WTC11 (cell line): ENCODE measurements at places on chromosomes 16 and 17.

- no peak for DNase-seq
These were observed 32.8 kb downstream of the UBN1 start for GRCh38 chr16:4880006-4880580.

DNA sequence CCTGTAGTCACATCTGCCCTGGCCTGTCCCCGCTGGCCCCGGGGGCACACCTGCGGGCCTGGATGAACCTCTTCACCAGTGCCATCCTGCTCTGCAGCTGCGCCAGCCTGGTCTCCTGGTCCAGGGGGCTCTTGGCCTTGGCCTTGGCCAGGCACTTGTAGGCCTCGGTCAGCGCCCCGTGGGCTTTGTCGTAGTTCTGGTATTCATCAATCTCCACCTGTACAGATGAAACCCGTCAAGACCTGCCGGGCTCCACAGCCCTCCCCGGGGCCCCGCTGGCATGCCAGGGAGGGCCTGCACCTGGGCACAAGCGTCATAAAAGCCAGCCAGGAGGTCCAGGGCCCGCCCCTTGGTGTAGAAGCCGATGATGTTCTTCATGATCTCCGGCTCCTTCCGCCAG, 13.6 kb upstream of the TMEM204 start:
- no peak for DNase-seq

DNA sequence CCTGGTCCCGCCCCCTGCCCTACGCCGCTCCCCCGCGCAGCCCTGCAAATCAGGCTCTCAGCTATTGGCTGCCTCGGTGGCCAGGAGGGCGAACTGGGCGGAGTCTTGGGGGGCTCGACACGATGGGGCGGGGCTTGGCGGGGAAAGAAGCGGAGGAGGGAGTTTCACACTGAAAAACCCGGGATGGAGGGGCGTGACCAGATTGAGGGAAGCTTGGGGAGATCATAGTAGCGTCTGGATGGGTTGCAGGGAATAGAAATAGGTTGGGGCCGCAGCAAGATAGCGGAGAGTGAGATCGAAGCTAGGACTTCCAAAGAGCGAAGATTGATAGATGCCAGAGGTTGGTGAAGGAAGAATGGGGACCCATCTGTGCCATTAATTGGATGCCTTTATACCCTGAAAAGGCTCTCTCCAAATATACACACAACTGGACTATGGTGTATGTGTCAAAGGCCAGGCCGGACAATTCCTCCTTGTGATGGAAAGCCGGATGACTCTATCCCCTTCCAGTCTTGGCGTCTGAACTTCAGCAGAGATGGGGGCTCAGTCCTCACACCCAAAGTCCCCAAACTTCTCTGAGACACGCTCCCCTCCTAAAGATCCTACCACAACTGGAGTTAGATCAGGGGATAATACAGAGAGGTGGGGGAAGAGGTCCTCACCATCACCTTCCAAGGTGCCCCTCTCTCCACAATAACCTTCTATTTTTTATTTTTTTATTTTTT, 376 bp upstream of the STAC2 start:
- peak; percentile 98 for DNase-seq

DNA sequence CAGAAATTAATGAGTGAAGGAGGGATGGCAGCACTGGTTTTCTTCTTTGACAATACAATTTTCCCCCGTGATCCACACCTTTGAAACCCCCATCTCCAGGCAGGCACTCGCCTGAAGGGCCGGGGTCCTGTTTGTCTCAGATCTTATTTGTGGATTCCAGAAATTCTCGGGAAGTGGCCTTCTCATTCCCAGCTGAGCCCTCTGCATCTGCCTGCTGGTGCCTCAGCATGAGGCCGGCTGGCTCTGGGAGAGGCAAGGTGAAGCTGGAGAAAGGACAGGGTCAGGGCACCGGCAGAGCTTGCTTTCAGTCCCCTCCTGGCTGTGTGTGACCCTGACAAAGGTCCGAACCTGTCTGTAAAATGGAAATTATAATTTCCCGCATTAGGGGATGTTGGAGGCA, 35.8 kb upstream of the C1QL1 start:
- DNase-seq: no peak
